ENCODE measurements at places on chromosomes 11 and 22.

DNA sequence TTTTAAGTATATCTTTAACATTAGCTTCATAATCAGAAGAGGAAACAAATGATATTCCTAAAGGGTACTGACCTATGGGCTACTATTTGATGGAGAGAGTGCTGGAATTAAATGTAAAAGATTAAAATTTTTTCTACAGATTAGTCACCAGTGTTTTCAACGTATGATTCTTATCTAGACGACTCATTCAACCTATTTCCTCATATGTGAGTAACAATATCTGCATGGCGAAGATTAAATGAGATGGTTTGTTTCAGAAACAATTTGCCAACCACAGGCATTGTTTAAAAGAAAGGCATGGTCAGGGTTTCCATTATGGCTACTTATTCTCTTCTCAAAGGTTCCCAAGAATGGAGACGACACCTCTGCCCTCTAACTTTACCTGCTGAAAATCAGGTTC is 20.4 kb downstream of the OR56B4 start:
- no peak for DNase-seq

GRCh38 chr22:37010174-37010573 is 9.1 kb downstream of the TST start:
- DNase-seq: no peak

DNA sequence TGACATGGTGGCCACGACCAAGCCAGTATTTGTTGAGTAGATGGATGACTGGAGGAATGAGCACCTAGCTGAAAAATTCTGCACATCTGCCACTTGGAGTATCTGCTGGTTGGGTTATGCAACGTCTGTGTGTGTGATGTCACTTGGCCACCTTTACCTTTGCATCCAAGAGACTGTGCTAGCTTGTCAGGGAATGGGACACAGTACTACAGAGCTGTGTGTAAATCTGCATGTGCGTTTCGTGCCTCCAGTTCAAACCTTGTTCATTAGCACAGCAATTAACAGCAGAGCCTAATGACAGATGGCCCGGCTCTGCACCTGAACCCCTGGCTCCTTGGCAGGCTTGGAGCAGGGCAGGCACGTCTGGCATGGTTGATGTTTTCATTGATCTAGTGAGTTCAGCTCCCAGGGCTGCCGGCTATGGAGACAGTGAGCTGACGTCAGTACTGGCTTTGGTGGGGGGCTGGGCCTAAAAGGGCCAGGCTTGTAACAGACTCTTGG is 188.4 kb upstream of the NAV2 start:
- DNase-seq: no peak

DNA sequence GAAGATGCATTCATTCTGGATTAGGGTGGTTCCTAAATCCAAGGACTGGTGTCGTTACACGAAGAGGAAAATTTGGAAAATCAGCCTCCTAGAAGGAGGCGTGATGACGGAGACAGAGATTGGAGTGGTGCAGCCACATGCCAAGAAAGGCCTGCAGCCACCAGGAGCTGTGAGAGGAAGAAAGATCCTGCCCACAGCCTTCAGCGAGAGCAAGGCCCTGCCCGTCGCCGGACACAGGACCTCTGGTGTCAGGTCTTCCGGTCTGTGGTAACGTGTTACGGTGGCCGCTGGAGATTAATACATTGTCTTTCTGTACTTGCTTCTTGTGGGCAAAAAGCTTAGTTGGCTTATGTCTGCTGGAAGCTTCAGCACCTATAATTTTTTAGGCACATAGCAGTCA is 1045.8 kb downstream of the BRD1 start:
- no peak for DNase-seq

DNA sequence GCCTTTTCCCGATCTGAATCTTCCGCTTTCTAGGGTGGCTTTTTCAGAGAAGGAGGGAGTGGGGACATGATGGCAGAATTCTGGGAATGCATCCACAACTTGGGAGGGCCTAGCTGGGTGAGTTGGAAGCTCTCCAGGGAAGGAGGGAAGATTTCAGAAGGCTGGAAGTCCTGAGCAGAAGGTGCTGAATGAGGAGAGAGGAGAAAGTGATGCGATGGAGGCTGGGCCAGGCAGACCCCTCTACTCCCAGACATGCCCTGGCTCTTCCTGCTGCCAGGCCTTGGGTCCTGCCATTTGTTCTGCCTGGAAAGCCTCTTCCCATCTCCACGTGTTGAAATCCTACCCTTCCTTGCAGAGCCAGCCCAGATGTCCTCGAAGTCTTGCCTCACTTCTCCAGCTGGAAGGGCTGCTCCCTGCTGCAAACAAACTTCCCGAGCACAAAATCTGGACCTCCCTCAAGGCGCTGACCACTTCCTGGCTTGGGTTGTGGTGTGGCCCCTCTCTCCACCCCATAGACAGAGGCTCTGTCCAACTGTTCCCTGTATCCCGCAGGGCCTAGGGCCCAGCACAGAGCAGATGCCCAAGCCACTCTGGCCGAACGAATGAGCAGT is 16.8 kb downstream of the LRRC32 start:
- no peak for DNase-seq

DNA sequence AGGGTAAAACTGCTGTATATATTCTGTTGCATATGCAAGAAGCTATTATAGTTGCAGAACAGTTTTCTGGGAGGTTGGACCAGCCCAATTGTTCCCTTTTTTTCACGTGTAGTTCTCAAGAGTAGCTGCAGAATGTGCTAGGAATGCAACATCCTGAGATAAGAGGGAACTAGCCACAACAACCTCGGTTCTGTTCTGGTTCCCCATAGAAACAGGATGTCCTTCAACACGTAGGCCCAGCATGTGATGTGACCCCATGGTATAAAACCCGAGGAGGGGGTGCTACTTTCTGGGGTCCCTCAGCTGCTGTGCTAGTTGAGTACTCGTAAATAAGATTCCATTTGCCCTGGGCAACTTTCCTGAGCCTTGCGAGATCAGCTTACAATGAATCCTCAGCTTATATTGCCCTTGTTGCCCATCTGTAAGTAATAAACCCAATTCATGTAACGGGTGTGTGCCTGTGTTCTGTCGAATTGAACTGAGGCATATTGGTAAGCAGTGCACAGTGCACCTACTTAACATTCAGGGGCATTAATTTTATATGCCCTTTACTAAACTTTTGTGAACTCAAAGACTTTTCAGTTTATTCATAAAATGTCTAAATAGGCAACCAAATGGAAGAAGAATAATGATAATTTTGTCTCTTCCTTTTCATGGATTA is 23.0 kb upstream of the TRAF6 start:
- DNase-seq: no peak

DNA sequence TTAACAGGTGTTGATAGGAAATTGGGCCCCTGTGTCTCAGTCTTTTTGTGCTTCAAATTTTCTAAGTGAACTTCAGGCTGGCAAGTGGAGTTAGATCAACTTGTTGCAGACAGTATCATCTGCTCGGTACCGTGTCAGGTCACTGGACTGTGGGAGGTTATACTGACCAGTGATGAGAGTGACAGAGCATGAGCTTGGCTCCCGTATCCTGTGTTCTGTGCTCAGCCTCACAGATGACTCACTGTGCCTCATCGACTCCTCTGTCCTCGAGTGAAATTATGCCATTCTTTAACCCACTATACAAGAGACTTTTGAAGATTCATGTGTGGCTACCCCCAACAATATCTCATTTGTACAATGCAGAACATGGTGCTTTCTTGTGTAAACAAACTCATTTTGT is 7.9 kb downstream of the GRAP2 start:
- no peak for DNase-seq

DNA sequence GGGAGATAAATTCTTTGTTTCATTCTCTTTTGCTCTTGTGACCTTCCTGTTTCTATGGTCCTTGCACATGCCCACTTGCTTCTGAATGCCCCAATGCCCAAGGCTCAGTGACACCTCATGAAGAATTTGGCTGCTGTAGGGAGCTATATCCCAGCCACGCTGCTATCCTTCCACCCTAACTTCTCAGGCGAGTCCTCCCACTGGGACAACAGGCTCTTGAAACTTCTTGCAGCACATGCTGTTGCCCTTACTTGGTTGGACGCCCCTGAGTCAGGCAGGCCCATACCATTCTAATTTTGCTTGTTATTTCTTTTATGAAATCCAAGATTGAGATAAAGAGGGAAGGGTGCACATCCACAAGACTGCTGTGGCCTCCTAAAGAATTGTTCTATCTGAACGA is 57.6 kb upstream of the BLID start:
- no peak for DNase-seq

- DNase-seq: no peak
Measured at GRCh38 chr11:111403051-111403726, 24.1 kb upstream of the POU2AF1 start.

GRCh38 chr11:113241636-113242054 is 72.7 kb upstream of the TTC12 start:
- DNase-seq: no peak

DNA sequence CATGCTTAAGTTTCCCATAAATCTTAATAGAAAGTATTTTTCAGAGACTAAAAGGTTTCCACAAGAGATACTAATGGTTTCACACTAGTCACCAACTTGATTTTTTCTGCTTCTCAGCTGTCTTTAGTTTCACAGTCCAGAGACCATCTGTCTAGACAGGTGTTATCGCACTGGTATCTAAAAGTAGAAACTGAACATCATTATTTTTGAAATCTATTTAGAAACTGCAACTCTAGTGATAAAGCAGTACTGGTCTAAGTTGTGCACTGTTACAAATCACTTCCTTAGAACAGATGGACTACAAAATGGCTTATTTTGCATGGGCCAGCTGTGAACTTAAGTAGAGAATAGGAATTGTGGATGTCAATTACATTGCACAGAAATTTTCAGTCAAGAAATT is 78.0 kb downstream of the CNTN5 start:
- DNase-seq: no peak

GRCh38 chr11:66287889-66288670 is 863 bp downstream of the YIF1A start:
- DNase-seq: no peak

DNA sequence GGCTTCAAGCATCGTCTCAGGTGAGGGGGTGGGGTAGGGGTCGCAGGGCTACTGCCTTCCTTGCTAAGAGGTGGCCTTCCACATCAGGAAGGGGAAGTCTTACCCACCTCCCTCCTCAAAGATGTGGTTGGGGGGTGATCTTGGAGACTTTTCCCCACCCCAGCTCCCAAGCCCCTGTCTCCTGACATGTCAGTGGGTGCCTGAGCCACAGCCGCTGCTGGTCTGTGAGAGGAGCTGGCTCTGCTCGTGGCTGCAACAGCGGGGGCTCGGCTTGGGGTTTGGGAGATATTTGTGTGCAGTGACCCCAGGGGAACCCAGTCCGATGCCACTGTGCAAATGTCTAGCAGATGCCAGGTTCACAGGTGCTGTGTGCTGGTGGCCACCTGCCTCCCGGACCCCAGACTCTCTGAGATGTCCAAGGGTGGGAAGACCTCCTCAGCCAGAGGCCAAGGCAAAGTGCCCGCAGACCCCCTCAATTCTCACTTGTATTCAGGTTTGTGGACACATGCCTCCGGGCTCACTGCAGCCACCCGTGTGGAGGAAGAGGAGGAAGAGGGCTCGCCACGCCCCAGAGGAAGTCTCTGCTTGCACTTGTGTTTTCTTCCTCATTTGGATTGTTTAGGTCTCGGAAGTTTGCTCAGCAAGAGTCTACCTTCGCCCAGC is 1.9 kb downstream of the KCNQ1 start:
- DNase-seq: no peak

DNA sequence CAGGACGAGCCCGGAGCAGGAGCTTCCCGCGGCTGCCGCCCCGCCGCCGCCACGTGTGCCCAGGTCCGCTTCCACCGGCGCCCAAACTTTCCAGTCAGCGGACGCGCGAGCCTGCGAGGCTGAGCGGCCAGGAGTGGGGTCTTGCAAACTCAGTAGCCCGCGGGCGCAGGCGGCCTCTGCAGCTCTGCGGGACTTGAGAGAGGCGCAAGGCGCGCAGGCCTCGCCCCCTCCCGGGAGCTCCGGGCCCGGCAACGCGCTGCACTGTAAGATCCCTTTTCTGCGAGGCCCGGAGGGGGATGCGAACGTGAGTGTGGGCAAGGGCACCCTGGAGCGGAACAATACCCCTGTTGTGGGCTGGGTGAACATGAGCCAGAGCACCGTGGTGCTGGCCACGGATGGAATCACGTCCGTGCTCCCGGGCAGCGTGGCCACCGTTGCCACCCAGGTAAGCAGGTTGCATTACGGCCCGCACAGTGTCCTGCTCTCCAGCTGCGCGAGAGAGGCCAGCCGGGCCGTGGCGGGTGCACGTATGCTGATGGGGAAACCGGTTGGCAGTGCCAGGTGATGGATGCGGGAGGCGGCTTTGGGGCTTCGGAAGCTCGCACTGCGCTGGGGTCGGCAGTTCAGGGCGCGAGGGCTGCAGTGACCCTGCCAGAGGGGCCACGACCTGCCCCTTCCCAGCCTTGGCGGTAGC is 2.0 kb downstream of the SLC6A5 start:
- no peak for DNase-seq

DNA sequence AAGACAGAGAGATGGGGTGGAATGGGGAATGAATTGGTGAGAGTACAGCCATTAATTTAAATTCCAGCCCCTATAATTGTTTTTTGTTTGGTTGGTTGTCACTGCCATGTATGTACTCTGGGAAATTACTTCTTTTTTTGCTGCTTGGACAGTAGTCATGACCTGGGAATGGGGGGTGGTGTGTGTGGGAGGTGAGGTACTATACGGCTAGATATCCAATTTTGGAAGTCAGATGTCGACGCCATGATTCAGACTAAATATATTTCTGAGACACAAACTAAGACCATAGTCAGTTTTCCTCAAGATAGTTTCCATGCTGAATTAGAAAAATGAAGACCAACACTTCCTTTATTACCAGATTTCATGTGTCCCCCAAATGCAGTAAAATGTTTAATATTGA is 7.4 kb upstream of the BDNF start:
- DNase-seq: no peak

DNA sequence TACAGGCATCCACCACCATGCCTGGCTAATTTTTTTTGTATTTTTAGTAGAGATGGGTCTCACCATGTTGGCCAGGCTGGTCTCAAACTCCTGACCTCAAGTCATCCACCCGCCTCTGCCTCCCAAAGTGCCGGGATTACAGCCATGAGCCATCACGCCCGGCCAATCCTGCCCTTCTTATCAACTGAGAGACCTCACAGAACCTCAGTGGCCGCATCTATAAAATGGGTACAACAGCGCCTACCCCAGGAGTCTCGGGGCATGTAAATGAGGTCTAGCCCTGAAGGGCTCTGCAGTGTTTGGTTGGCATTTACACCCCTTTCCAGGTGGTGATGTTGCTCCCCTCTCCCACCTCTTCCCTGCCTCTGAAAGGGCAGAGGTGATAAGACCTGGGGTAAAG is 11.7 kb downstream of the SYNGR1 start:
- DNase-seq: no peak

DNA sequence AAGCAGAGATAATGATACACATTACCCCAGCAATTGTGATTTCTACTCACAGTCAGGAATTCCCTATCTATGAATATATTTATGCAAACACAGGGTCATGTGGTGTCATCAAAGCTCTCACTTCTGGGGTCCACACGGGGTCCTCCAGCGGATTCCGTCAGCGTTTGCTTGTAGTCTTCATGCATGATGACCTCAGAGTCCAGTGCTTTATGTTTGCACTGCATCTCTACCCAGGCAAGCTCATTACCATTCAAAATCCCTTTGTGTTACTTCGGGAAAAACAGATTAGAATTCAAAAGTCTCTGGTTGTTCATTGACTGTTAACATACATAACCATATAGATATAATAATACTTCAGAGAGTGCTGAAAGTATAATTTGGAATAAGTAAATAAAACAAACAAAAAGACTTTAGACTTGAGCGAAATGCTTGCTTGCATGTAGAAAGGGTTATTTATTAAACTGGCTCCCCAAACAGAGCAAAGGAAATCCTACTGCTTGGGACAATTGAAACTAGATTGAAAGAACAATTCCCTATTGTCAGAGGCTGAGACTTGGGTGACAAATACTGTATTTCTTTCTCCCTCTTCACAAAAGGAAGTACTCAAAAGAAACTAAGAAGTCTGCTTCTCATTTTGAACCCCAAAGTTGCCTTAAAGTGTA is 423.1 kb downstream of the ETS1 start:
- DNase-seq: no peak

Data from thymus (tissue), 14 donors.